ENCODE measurements at places on chromosomes 11 and 22. TPM values are rescaled to one million over a fixed set of nuclear protein-coding genes. Genes with fewer than 3 reads are reported as not detected.

Gene HBD
- total RNA-seq = 1.1 TPM

Gene MGAT3
- total RNA-seq = 19.4 TPM

Gene KRTAP5-11
- total RNA-seq = not detected

Gene GPHA2
- not detected for total RNA-seq

Gene DEFB131B
- not detected for total RNA-seq

Gene CCDC81
- 17.1 TPM for total RNA-seq

Gene CASP5
- 1.6 TPM for total RNA-seq

Gene TTC38
- 33.9 TPM for total RNA-seq

Gene CCDC87
- total RNA-seq = 0.28 TPM

Gene TMEM258
- total RNA-seq = 43.9 TPM

Gene NXPE4
- not detected for total RNA-seq

Gene SERPING1
- 102 TPM for total RNA-seq

Gene APOL4
- total RNA-seq = 15.9 TPM

Gene TBX1
- total RNA-seq = 19.3 TPM

Gene MS4A6E
- total RNA-seq = not detected

Gene MAPK8IP1
- 5.1 TPM for total RNA-seq

Gene VPS11
- total RNA-seq = 34.6 TPM

Gene UPB1
- total RNA-seq = 2.1 TPM

Gene NLRP10
- not detected for total RNA-seq

Gene OR9Q1
- total RNA-seq = not detected

Gene MAPK8IP2
- total RNA-seq = 2.7 TPM

Gene OR51B6
- not detected for total RNA-seq

Gene TUB
- total RNA-seq = 8.5 TPM

Gene KCTD14
- 21.3 TPM for total RNA-seq

Gene RAB3IL1
- total RNA-seq = 8.8 TPM

Gene LBHD1
- 8.9 TPM for total RNA-seq

Gene OR8H1
- total RNA-seq = not detected

Gene SYTL2
- 22.8 TPM for total RNA-seq

Gene ARVCF
- 20.5 TPM for total RNA-seq

Gene TENM4
- 5.0 TPM for total RNA-seq

Gene DNHD1
- total RNA-seq = 15.2 TPM

Gene NXPE1
- total RNA-seq = not detected

Gene CCDC15
- 5.1 TPM for total RNA-seq

Gene DBX1
- total RNA-seq = not detected

Gene SERPIND1
- 0.64 TPM for total RNA-seq

Gene GAL3ST1
- 4.0 TPM for total RNA-seq

Gene APOBEC3B
- 1.0 TPM for total RNA-seq

Gene OR8G1
- not detected for total RNA-seq

Gene PHLDA2
- total RNA-seq = 22.0 TPM

Gene OR4C3
- not detected for total RNA-seq

Gene OR51F1
- not detected for total RNA-seq

Gene INS
- total RNA-seq = not detected

Gene ANGPTL5
- total RNA-seq = 0.40 TPM

Gene CARD18
- not detected for total RNA-seq

Gene SDF2L1
- total RNA-seq = 7.3 TPM

Gene POU2AF2
- not detected for total RNA-seq

Gene MUC6
- 0.92 TPM for total RNA-seq

Gene CCT8L2
- not detected for total RNA-seq

Gene GGT1
- 31.8 TPM for total RNA-seq

Gene HORMAD2
- 0.46 TPM for total RNA-seq

Gene ESRRA
- total RNA-seq = 10.8 TPM

Gene ANO9
- 17.6 TPM for total RNA-seq

Gene NNMT
- total RNA-seq = 15.4 TPM

Gene CXCR5
- not detected for total RNA-seq

Gene WNT11
- 31.3 TPM for total RNA-seq

Gene VSIG10L2
- total RNA-seq = 0.18 TPM

Gene CALCB
- 0.11 TPM for total RNA-seq

Gene CLDN5
- 322 TPM for total RNA-seq

Gene CRACR2B
- total RNA-seq = 17.9 TPM

All from lung (tissue), 17 donors.